ENCODE measurements at places on chromosomes 16 and 17.
A peak's percentile ranks its signal among the peaks of the same experiment; 100 is the strongest.

- DNase-seq = peak; percentile 6
These were observed 11.3 kb downstream of the TBX4 start for GRCh38 chr17:61463316-61464129.

DNA sequence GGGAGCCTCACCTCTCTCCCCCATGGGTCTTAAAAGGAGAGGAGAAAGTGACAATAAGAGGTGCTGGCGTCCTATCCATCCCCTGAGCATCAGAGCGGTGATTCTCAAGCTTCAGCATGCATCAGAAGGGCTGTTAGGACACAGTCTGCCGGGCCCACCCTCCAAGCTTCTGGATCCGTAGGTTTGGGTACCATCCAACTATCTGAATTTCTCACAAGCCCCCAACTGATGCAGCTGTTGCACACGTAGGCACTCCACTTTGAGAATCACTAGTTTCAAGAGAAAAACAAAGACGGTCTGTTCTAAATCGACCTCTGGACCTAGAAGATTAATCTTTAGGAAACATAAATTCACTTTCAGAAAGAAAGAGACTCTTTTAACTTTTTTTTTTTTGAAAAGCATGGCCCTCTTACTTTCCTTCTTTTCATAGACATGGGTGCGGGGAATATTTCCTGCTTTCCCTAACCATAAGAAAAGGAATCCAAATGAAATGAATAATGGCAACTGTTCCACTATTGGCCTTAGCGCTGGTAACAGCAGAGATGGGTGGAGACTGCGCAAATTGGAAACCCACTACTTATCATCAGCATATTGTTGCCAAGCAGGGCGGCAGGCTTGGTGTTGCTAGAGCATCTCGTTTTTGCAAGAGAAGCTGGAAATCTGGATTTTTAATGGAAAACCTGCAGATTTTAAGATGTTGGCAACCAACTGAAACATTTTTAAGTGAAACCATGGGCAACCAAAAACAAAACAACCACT, 144.4 kb downstream of the GAS7 start:
- no peak for DNase-seq

- DNase-seq = no peak
These were observed 365.6 kb downstream of the SLC39A11 start for GRCh38 chr17:72726936-72727335.

DNA sequence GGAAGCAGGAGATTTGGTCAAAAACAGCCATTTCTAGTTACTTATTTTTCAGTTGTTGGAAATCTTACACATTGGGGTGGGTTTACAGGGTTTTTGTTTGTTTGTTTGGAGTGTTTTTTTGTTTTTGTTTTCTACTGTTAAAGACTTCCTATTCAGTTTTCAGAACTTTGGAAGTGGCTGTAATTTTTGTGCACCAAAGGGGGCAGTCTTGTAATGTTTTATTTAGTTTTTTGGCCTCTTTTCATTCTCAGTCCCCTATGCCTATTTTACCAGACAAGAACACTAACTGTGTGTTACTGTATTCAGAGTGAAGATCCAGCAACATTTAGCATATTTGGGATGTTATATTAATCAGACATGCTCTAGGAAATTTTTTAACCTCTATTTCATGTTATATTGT, 20.6 kb downstream of the TPPP3 start:
- DNase-seq = peak; percentile 38

DNA sequence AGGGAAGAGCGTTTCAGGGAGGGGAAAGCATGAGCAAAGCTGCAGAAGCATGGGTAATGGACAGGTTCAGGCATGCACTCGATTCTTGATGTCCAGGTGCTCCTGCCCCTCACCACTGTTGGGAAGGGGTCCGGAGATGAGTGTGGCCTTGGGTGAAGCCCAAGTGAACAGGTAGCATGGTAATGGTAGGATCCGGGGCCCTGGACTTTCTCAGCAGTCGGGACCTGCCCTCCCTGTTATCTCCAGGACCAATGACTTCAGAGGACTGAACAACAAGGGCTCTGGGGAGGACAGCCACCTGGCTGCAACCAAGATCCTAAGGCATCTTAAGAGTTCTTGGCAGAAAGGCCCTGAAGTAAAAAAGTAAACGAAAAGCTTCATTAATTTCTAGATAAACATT, 306.8 kb downstream of the CPPED1 start:
- no peak for DNase-seq

- no peak for DNase-seq
These were observed 5.5 kb downstream of the TAC4 start for GRCh38 chr17:49842371-49842770.

DNA sequence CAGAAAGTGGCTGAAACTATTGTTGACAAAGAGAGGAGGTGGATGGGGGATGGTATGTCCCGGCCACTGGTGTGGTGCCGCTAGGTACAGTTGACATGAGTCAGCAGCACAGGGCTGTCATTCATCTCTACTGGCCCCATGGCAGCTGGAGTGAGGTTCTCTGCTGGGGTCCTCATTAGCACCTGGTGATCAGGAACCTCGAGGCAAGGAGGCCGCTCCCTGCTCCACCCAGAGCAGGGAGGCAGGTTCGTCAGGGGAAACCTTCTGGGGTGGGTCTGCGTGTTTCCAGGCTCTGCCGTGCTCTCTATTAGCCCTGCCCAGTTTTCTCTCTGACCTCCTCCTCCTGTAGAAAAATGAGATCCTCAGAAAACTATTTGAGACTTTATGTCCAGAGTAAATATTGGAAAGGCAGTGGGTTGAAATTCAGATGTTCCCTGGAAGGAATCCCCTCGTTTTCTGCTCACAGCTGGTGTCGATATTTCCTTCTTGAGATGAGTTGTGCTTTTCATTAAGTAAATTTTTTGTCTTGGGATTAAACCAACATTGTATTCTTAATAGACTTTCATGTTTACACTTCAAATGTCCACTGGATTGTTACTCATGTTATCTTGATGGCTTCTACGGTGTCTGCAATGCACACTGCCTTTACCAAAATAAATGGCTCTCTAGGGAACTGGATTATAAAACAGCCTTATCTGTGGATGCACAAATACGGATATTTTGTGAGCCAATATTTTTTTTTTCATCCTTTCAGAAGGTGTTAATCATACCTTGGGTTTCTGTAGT, 7.1 kb downstream of the NTN1 start:
- no peak for DNase-seq

DNA sequence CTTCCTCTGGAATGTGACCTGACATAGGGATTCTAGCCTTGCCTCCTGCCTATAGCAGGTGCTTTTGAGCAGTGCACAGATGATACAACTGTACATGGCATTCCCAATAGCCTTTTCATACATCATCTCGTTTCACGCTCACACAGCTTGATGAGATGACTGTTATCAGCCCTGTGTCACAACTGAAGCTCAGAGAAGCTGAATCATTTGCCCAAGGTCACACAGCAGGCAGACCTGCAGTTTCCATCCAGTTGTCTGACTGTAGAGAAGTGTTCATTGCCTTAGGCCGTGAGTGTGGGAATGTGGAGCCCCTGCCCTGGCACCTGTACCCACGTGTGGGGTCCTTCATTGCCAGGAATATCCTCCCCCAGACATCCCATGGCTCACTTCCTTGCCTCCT, 20.1 kb downstream of the WFDC1 start:
- no peak for DNase-seq

DNA sequence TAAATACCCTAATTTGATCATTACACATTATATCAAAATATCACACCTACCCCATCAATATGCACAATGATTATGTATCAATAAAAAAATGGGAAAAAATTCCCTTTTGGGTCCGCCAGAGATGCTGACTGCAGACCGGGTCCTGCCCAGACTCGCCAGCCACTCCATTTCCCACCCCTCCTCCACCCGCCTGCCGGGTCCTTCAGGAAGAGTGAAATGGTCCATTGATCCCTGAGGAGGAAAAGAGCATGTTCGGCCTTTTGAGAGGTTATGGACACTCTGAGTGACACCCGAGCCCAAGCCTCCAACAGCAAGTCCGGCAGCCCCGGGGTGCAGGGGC, 123.9 kb upstream of the ZFHX3 start:
- DNase-seq = no peak

- peak; percentile 67 for DNase-seq
These were observed 17.4 kb upstream of the C17orf107 start for GRCh38 chr17:4881761-4882555.

DNA sequence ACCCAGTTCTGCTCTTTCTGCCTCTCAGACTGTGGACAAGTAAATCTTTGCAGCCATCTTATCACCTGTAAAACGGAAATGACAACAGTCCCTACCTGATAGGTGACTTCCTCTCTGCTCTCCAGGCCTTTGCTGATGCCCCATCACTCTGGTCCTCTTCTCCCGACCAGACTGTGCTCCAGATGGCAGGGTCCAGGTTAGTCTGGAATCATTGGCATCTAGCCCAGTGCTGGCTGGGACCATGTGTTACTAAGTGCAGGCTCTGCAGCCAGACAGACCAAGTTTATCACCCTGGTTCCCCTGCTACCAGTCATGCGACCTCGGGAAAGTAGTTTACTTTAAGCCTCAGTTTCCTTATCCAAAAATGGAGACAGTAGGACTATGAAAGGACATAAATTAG, 1.8 kb upstream of the NUBP1 start:
- no peak for DNase-seq

DNA sequence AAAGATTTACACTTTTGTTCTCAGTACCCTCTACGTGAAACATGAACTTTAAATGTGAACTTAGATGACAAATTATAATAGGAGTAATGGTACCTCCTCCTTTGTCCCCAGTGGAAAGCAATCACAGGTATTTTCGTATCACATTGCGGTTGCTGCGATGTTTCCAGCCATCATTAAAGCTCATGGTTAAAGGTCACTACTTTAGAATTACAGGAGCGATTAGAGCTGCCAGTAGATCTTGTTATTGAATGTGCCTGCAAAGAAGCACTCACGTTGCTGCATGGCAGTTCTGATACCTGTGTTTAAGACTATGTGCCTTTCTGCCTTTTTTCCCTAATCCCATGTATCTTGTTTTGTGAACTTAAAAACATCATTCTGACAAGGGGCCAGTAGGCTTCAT, 301.0 kb downstream of the CPPED1 start:
- peak; percentile 77 for DNase-seq

DNA sequence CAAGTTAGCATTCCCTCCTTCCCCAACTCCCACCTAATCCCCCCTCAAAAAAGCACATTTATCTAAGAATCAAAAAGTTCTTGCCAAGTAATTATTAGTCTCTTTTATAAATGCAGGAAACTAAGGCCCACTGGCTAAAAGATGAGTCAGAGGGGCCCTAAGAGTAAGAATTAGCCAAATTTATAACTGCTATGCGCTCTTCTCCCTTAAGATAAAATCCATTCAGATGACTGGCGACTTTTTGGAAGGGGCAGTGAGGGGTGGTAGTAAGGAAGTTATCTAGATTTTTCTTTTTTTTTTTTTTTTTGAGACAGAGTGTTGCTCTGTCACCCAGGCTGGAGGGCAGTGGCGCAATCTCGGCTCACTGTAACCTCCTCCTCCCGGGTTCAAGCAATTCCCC, 17.1 kb downstream of the ZNF652 start:
- DNase-seq = no peak

DNA sequence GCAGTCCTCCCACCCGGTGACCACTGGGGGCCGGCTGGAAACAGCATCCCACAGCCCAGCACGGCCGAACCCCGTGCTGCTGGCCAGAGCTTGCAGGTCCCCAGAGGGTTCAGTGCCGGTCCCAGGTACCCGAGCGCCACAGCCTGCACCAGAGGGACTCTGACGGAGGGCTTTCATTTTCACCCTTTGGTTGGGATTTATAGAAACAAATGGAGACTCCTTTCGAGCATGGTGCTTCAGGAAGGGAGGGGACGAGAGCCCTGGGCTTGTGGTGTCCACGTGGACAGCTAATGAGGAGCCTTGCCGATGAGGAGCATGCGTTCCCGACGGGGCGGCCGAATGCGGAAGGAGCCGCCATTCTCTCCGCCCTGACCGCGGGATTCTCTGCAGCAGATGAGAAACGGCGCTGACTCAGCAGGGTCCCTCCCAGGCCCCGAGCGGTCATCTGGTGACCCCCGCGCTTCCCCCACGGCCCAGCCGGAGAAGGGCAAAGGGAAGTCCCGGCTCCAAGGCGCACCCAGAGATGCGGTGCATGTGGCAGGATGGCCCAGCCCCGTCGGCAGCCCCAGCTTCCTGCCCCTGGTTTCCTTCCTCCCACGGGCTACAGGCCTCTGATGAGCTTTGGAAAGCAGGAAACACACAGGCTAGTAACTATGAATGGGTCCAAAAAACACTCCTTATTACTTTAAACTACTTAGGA, 9.8 kb downstream of the SLC38A10 start:
- DNase-seq = no peak

DNA sequence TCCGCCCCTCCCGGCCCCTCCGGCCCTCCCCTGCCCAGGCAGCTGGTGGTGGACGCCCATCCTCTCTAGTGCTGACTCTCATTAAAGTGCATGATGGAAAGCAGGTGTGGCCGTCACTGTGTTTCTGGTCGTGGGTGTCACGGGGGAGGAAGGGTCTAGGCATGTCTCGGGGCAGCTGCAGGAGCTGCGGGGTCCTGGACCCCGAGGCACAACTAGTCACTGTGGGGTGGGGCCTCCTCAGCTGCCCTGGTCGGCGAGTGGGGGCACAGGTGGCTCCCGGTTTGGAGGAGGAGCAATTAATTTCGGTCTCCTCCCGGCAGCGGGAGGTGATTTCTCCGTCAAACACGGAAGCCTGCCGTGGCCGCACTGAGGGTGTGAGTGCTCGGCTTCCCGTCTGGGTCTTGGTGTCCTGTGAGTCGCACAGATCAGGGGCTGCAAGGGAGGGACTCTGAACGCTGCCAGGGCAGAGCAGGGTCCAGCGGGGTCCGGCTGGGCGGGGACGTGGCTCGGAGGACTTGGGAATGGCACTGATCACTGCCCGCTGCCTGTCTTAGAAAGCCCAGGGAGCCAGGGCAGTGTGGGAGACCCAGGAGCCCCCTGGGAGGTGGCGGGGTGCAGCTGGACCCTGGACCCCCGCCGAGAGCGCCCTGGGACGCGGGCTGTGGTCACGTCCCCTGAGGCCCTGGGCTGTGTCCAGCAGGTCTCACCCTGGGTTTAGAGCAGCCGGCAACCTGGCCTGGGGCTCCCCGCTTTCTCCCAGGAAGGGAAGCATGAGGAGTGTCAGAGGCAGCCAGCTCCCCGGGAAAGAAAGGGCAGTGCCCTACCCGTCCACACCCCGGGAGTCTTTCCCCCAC, 3.3 kb downstream of the TPSD1 start:
- DNase-seq = peak; percentile 20

DNA sequence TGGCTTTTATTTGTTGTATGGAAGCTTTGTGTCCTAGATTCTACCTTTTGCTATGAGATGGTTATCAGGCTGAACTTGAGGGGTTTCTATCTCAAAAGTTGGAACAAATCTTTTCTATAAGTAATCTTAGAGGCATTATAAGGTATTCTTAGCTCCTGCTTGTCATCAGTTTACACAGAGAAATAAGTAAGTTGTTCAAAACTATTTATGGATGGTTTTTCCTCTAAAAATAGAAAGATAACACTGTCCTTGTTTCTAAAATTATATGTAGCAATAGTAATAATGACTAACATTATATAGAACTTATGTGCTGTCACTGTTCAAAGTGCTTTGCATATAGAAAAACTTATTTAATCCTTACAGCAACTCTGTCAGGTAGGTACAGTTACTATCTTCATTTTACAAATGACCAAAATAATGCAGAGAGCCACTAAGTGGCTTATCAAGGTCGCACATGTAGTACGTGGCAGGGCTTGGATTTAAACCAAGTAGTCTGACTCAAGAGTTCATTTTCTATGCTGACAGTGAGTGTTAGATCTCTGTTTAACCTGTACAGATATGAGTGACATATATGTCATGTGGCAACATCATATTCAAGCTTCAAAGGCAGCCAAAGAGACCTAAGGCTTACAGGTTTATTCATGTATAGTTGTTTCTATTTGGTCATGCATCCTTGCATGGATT, 59.0 kb downstream of the PHKB start:
- DNase-seq = no peak

GRCh38 chr17:64061178-64061898, 40.9 kb upstream of the ICAM2 start:
- DNase-seq = no peak

Measured in NCI-H146 (cell line).